ENCODE measurements at places on chromosomes 11 and 22.

- DNase-seq = peak; percentile 76
These were observed at the start of gene NFRKB for GRCh38 chr11:129895126-129896041. Gene NFRKB (minus strand): TSS chr11:129895578. CDS start chr11:129892849, 2,729 bp downstream.

DNA sequence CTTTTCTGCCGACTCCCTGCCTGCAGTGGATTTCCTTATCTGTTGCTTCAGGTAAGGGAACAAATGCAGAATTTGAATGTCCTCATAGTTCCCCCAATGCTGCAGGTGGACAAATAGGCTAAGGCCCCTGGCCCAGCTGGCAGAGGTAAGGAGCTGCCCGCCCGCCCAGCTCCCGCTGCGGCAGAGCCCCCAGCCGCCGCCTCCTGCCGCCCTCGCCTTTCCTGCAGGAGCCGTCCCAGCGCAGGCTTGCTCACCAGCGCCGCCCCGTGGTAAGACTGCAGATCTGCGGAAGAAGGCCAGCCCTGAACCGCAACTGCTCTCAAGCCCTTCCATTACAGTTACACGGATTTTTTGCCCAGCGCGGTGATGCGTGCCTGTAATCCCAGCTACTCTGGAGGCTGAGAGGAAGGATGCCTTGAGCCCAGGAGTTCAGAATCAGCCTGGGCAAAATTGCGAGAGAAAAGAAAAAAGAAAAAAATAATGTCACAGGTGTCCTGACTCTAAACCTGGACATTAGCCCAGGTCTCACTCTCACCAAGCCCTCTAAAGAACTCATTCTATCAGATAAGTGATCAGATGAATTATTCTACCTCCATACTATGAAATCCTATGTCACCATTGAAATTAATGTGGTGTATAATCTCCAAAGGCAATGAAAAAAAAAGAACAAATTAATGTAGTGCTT, 51.2 kb upstream of the EMID1 start:
- DNase-seq = no peak

GRCh38 chr11:66478729-66479393, 1.4 kb upstream of the DPP3 start:
- no peak for DNase-seq

DNA sequence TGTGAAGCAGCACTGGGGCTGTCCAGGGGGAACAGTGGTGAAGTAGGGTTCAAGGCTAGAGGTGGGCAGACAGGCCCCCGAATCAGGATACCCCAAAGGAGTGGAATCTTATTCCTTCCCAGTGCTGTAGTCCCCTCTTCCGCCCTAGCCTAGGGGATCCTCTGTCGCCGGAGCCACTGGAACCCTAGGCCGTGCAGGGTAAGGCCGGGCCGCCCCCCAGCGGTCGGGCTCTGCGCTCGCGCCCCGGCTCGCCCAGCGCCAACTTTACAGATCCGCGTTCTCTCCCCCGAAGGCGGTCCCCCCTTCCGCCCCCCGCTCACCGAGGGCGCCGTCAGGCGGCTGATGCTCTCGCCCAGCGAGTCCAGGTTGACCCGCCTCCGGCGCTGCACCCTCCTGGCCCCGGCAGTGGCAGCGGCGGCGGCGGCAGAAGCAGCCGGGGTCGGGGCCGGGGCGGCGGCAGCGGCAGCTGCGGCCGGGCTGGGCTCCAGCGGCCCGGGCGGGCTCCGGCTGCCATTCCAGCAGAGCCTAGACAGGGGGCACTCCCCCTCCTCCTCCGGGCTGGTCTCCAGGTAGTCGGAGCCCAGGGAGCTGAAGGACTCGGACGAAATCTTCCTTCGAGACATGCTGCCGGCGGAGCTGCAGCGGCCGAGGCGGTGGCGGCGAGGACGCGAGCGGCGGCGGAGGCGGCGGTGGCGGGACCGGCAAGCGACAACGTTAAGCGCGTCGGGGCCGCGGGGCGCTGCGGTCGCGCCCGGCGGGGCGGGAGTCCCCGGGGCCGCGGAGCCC, 650 bp downstream of the GUCY1A2 start:
- DNase-seq = no peak

DNA sequence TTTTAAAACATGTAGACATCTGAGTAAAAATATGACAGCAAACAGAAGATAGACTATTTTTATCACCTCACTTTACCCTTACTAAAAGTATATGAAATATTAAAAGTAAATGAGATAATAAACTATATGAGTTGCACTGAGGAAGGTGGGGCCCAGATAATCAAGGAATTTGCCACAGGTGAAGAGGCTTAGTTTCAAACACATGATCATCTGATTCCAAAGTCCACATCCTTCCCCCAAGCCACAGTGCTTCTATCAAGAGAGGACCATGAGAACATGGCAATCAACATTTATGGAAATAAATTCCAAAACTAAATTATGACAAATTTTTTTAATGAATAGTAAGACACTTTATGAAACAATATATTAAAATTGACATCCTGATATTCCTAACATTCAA, 384.0 kb downstream of the DCDC1 start:
- no peak for DNase-seq

DNA sequence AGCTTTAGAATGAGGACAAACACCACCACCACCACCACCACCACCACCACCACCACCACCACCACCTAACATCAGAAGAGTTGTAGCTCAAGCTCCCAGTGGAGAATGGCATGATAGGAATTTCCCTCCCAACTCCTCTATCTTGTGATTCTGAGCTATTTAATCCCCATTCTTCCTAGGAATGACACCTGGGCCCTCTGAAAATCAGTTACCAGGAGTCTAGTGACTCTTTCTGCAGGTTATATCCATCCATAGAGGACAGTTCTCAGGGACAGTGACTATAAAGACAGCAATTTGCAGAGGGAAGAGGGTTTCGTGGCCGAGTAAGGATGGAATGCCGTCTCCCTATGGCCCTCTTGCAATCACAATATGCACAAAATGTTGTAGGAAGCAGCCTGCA, 27.8 kb downstream of the MYH9 start:
- DNase-seq = no peak

GRCh38 chr11:73393479-73394415, 17.5 kb downstream of the RELT start:
- no peak for DNase-seq

Measured in cortex of kidney (tissue), 1 donor.